Activated CD8-positive, alpha-beta T cell treated with anti-CD3 and anti-CD28 coated beads, Interleukin-2, amount 10 ng/mL, durations not matched to agents 7 days and 5 days (primary cell): ENCODE measurements at places on chromosomes 2 and 18. TPM values are rescaled to one million over a fixed set of nuclear protein-coding genes. Genes with fewer than 3 reads are reported as not detected.

The COX7A2L gene
- 109 TPM for total RNA-seq

The ODC1 gene
- total RNA-seq, result 54.4 TPM

The ANO7 gene
- total RNA-seq, result 0.31 TPM

The UGT1A6 gene
- not detected for total RNA-seq

The SUMO1 gene
- total RNA-seq, result 98.2 TPM

The ELOA2 gene
- total RNA-seq, result not detected

The PROKR1 gene
- not detected for total RNA-seq

The LDLRAD4 gene
- total RNA-seq, result 35.7 TPM

The RGPD3 gene
- total RNA-seq, result 0.31 TPM

The IL1R2 gene
- not detected for total RNA-seq

The REV1 gene
- total RNA-seq, result 39.4 TPM

The RRM2 gene
- total RNA-seq, result 571 TPM

The DNMT3A gene
- 76.4 TPM for total RNA-seq

The TMEM150A gene
- 1.9 TPM for total RNA-seq

The IL36G gene
- total RNA-seq, result not detected

The IL1F10 gene
- not detected for total RNA-seq

The DOK6 gene
- total RNA-seq, result not detected

The SATB2 gene
- total RNA-seq, result not detected

The TMSB10 gene
- total RNA-seq, result 4,520 TPM

The SLC38A11 gene
- total RNA-seq, result not detected

The ACSL3 gene
- 46.5 TPM for total RNA-seq

The MPP4 gene
- total RNA-seq, result not detected

The TXNDC2 gene
- not detected for total RNA-seq

The C2orf66 gene
- 0.32 TPM for total RNA-seq

The LYPD6B gene
- not detected for total RNA-seq

The REG1B gene
- total RNA-seq, result not detected

The VWC2L gene
- not detected for total RNA-seq

The CYP1B1 gene
- 2.3 TPM for total RNA-seq

The CHRND gene
- total RNA-seq, result not detected

The STARD6 gene
- not detected for total RNA-seq

The HOXD12 gene
- not detected for total RNA-seq

The TLK1 gene
- total RNA-seq, result 89.1 TPM

The AQP12B gene
- not detected for total RNA-seq

The SCN1A gene
- total RNA-seq, result not detected

The RFTN2 gene
- not detected for total RNA-seq

The CWC22 gene
- 20.0 TPM for total RNA-seq

The DPYSL5 gene
- total RNA-seq, result not detected
